Large intestine (tissue), 12 donors: ENCODE measurements at places on chromosomes 4 and X. TPM values are rescaled to one million over a fixed set of nuclear protein-coding genes. Genes with fewer than 3 reads are reported as not detected.

Gene IRS4
- 0.12 TPM for polyA plus RNA-seq

Gene SMIM10L2A
- polyA plus RNA-seq: 4.4 TPM

Gene DACH2
- 1.9 TPM for polyA plus RNA-seq

Gene DSPP
- polyA plus RNA-seq: 0.01 TPM

Gene CT45A2
- polyA plus RNA-seq: not detected

Gene CCDC158
- 0.52 TPM for polyA plus RNA-seq

Gene IGSF1
- 12.3 TPM for polyA plus RNA-seq

Gene RGN
- 170 TPM for polyA plus RNA-seq

Gene CXCL11
- polyA plus RNA-seq: 0.30 TPM

Gene TSPAN7
- 61.9 TPM for polyA plus RNA-seq

Gene PDE6B
- 27.1 TPM for polyA plus RNA-seq
